ENCODE measurements at places on chromosomes 6 and 20. TPM values are rescaled to one million over a fixed set of nuclear protein-coding genes. Genes with fewer than 3 reads are reported as not detected.

Gene PNPLA1
- 3.8 TPM for polyA plus RNA-seq

Gene HAO1
- not detected for polyA plus RNA-seq

Gene PARD6B
- 18.5 TPM for polyA plus RNA-seq

GRCh38 chr6:80667006-80667405, 560.5 kb downstream of the BCKDHB start:
- no peak for DNase-seq

DNA sequence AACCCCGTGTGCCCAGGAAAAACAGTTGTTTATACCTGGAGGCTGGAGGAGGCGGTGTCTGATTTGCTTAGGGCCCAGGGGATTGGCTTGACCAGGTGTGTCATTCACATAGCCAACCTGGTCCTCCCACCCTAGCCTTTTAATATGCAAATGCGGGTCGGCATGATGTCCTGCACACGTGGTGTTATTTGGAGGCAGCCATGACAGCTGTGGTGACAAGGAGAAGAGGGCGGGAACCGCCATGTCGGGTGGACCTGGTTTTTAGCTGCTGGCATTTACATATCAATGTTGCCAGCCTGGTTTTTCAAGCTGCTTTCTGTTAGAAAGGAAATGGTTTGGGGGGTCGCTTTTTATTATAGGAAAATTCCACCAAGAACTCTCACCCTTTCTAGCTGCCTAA, 291.4 kb upstream of the QKI start:
- no peak for DNase-seq

- no peak for DNase-seq
Observed at GRCh38 chr6:43846556-43846955, 76.5 kb downstream of the VEGFA start.

- no peak for DNase-seq
Observed at GRCh38 chr6:111260570-111261298, 173.4 kb downstream of the SLC16A10 start.

- DNase-seq = no peak
Observed at GRCh38 chr20:64233725-64234124, 21.8 kb upstream of the PCMTD2 start.

DNA sequence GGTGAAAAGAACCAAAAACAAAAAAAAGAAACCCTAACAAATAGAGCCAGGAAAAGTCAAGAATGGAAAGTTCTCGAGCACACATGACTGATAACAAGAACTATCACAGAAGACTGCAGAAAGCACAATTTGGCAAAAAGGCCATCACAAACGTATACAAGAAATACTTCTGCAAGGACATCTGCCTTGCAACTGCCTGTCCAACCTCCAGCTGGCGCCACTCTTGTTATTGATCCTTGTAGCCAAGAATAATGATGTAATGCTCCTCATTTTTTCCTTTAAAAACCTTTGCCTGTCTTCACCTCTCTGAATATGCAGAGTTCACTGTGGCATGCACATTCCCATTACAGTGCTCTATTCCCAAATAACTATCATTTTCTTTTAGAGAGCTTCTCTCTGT, 87.9 kb upstream of the BMP5 start:
- DNase-seq = no peak

Measured in renal cortex interstitium (tissue), 15 donors.